Hematopoietic multipotent progenitor cell (in vitro differentiated cells): ENCODE measurements at places on chromosomes 3 and 15.

- DNase-seq: no peak
Measured at GRCh38 chr3:174132421-174133042, 726.6 kb upstream of the NAALADL2 start.

- no peak for DNase-seq
Measured at GRCh38 chr3:174191380-174191779, 667.8 kb upstream of the NAALADL2 start.

GRCh38 chr3:31275038-31275572 is 257.6 kb upstream of the STT3B start:
- no peak for DNase-seq

DNA sequence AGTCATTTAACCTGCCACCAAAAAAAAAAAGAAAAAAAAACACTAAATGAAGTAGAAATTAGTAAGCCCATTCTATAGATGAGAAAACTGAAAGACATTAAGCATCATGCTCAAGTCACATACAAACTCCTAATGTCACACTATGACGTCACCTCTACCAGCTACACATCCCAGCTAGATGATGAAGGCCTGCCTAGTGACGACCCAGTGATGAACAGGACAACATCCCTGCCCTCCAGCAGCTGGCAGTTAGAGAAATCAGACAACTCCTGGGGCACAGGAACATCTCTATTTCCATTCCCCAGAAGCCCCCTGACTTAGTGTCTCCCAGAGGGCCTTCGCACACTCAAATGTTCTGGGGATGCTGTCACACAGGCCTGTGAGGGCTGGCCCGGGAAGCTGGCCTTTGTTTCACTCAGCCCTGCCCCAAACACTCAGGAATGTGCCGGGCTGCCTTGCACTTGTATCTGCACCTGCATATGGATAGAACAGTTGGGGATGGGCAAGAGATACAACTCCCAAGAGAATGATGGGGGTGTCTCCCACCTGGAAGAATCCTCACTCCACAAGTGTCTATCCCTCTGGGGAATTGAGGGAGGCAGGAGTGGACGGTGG is 7.0 kb upstream of the HAPLN3 start:
- no peak for DNase-seq

GRCh38 chr15:49101536-49101935 is 53.9 kb downstream of the COPS2 start:
- no peak for DNase-seq

DNA sequence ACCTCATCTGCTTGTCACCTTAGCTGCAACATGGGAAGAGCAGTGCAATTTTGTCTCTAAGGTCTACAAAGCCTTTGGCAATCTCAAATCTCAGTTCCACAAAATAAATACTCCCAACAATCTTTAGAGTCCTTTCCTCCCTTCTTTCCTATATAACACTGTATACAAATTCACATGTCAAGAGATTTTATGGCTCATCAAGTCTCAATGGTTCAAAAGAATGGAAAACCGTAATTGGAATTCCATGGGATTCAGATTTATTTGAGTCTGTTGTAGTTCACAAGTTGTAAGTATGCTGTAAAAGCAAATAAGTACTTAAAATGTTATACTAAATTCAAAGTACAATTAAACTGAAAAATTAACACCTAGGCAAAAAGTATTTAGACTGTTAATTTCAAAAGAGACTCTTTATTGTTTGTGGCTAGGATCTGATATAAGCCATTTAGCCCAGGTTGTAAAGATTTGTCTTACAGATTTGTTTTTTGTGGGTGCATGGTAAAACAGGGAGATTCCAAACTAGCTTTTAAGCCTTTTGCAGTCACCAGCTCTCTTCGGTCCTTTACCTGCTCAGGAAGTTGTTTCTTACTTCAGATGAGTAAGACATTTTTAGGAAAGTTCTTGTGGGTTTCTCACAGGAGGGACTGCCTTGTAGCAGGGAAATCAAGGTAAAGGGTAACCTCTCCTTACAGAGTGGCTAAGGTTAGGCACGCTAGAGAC is 50.1 kb downstream of the CMSS1 start:
- DNase-seq: no peak

GRCh38 chr3:112845772-112846171 is 892 bp downstream of the CD200R1L start:
- no peak for DNase-seq

DNA sequence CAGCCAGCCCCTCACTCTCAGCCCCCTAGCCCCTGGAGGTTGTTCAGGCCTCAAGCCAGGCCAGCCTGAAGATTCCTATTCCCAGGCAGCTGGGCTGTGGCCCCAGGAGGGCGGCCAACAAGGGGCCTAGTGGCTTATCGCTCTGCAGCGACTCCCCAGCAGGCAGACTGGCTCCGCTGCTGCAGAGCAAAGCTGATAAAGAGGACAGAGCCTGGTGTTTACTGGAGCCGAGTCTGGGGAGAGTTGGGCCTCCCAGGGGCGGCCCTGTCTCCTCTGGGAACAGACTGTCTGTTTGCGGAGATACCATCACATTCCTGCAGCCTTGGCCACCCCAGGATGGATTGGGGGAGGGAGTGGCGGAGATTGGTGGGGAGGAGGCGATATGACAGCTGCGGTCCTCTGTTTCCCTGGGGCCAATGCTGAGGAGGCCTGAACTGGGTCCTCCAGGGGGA is 22.4 kb upstream of the SMAD6 start:
- DNase-seq: no peak

GRCh38 chr3:2923390-2923789 is 186.8 kb downstream of the IL5RA start:
- DNase-seq: no peak

DNA sequence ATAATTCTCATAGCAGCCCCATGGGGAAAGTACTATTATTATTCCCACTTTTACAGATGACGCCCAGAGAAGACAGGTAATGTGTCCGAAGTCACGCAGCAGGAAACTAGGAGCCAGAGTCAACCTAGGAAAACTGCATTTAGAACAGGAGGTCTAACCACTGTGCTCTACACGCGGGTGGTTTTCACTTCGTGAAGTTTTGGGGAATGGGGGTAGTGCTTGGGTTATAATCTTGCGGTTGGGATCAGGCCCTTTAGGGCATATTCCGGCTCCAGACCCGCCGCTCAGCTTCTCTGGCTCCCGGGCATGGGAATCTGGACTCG is 5.2 kb downstream of the TPM1 start:
- DNase-seq: peak; percentile 5

DNA sequence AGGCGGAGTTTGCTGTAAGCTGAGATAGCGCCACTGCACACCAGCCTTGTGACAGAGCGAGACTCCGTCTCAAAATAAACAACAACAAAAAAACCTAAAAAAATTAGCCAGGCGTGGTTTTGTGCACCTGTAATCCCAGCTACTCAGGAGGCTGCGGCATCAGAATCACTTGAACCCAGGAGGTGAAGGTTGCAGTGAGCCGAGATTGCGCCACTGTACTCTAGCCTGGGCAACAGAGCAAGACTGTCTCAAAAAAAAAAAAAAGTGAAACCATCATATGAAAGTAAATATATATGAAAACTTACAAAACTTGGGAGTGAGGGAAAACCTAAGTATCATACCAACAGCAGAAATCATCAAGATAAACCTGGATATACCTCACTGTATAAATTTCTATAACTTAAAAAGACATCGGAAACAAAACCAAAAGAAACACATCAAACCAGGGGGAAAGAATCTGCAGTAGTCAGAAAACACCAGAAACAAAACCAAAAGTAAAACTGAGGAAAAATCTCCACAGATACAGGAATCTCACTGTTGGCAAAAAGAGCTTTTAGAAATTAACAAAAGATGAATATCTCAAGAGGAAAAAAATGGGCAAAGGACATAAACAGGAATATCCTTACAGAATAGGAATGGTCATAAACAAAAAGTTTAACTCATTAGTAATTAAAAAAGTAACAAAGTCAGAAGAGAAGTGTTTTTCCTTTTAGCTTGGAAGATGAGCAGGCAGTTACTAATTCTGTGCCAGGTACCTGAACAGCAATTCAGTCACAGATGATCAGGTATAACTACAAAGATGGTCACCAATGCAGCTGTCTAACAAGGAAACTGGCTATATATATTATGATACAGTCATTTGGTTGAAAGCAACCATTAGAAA is 41.3 kb downstream of the ETV5 start:
- no peak for DNase-seq

- no peak for DNase-seq
Measured at GRCh38 chr3:115252679-115253078, 105.6 kb upstream of the ZBTB20 start.

- no peak for DNase-seq
Measured at GRCh38 chr3:50525987-50526386, 22.6 kb upstream of the CACNA2D2 start.

- no peak for DNase-seq
Measured at GRCh38 chr15:71336671-71337070, 221.4 kb downstream of the THSD4 start.

- DNase-seq: no peak
Measured at GRCh38 chr3:140532793-140533330, 145.0 kb upstream of the TRIM42 start.

DNA sequence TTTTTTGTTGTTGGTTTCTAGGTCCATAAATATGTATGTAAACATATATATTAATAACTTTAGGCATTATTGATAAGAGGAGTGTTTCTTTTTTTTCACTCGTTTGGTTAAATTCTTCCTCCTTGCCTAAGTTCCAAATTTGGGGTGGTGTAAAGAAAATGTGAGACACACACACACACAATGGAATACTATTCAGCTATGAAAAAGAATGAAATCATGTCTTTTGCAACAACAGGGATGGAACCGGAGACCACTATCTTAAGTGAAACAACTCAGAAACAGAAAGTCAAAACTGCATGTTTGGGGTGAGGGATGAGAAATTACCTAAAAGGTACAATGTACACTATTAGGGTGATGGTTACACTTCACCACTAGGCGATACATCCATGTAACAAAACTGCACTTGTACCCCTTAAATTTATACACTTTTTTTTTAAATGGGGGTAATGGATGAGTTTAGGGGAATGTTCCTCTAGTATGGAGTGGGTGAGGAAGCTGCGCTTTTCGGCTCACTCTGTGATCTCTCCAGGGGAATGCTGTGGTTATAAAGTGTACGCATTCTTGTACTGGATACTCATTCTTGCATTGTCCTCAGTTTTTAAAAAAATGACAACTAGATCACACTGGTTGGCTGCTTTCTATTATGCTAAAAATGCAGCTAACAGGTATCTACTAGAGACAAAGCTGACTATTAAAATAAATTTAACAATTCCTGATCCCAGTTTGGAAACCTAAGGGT is 50.8 kb upstream of the PPARG start:
- no peak for DNase-seq

DNA sequence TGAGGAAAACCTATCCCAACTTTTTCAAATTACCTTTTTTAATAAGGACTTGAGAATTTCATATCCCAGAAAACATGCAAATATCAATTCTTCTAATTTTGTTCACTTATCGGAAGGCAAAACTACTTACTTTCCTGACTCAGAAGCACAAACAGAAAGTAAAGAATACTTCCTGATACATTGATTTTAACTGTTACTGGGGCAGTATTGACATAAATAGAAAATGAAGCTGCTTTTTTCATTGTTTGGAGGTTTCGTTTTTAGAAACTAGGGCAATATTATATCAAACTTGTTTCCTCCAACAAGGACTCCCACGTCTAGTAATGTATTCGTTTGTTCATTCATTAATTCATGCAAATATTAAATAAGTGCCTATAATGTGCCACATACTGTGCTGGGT is 19.1 kb downstream of the PAQR9 start:
- no peak for DNase-seq

GRCh38 chr15:64092075-64092820 is 1.4 kb downstream of the CIAO2A start:
- DNase-seq: no peak

GRCh38 chr15:70632491-70633102 is 130.8 kb downstream of the UACA start:
- no peak for DNase-seq

- no peak for DNase-seq
Measured at GRCh38 chr3:52904552-52904951, 7.2 kb upstream of the STIMATE start.

DNA sequence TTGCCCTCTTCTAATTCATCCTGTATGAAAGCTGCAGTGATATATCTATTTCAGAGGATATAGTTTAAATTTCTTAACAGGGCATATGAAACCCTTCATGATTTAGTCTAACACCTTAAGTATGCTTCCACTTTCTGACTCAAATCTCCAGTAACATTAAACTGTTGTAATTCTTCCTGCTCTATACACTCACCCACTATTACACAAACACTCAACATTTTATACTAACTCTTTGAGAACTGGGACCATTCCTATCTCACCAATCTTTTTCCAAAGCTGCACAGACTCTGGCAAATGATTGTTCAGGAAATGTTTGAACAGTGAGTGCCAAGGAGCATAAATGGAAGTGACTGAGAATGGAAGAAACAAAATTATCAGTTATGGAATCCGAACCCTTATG is 560.4 kb upstream of the DPPA4 start:
- DNase-seq: no peak

DNA sequence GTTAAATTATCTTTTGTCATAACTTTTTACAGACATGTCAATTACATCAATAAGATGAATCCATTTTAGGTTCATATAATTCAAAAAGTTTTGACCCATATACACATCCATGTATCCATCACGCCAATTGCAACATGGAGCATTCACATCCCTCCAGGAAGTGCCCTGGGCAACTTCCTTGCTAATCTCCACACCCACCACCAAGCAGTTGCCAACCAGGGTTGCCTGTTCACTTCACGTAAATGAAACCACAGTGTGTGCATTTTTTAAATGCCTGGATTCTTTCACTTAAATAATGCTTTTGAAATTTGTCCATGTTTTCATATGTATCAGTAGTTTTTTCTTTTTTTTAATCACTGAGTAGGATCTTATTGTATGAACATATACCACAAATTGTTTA is 40.7 kb upstream of the LYZL4 start:
- no peak for DNase-seq

GRCh38 chr3:112304611-112305010 is 10.6 kb upstream of the SLC9C1 start:
- DNase-seq: no peak

- no peak for DNase-seq
Measured at GRCh38 chr3:87563712-87564111, 287.3 kb upstream of the POU1F1 start.

GRCh38 chr3:196688349-196688748 is 23.7 kb downstream of the CEP19 start:
- DNase-seq: peak; percentile 62

GRCh38 chr15:87707071-87707470 is 549.5 kb downstream of the NTRK3 start:
- DNase-seq: no peak
